Renal cortical epithelial cell (primary cell): ENCODE measurements at places on chromosomes 3 and 15.

- no peak for DNase-seq
Measured at GRCh38 chr3:24601066-24601939, 106.7 kb upstream of the THRB start.

DNA sequence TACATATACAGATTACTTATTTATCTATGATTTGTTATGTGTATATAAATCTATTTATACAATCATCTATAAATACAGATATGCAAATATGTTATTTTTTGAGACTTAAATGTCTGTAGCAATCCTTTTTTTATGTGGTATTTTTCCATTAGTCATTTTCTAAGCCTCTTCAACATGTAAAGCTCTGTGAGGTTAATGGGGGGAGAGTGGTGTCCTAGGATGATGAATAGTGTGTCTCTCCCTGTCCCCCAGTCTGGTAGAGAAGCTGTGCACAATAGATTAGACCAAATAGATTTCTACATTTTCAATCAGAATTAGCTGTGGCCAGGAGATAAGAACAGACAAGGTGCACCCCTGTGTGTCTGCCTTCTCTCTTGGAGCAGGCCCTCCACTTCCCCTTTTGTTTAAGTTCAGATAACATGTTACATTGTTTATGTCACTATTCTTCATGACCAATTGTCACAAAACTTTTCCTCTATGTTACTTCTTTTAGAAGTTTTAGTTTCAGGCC is 453.9 kb downstream of the LPP start:
- no peak for DNase-seq

DNA sequence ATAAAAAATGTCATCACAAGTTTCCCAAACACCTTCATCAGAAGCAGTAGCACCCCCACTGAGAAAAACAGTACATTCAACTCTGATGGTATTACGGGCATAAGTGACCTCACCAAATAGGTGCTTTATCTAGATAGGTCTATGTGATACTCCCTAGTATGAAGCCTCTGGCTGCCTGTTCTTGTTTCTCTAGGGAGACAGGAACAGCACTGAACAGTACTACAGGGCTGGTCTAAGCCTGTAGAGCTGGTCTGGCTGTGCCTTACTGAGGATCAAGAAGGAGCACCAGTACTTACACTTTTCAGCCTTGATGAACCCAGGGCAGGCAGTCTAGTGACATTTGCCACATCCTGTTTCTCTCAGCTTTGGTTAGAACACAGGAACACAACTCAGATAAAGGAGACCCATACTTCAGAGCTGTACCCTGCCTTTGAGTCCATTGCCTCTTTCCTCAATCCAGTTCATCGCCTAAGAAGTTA is 35.9 kb downstream of the OXNAD1 start:
- DNase-seq = no peak

DNA sequence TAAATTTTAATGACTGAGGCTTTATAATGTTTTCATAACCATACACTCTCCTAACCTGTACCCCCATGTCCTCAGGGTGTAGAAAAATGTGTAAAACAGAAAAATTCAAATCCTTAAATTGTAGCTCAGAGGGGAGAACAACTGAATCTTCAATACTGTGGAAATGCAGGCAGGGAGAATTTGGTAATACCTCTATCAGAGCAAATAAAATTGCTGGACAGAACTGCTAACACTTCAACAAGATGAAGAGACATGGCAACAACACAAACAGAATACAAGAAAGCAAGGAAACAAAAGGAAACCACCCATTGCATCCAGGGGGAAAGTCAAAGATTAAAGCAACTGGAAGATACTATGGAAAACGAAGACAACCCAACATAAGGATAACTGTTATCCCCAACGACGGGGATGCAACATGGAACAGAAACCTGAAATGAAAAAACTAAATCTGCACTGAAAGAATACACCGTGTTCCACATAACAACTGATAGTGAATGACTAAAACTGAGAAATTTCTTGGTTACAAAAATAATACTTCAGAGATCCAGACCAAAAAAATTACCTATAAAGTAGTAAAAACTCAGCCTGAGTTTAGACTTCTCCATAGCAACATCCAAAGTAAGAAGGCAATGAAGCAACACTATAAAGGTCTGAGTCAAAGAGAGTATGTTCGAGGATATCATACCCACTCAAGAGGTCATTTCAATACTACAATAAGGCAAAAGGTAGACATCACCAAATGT is 48.5 kb downstream of the HACD2 start:
- DNase-seq = no peak

- DNase-seq = no peak
Measured at GRCh38 chr15:27342991-27343390, 372.0 kb downstream of the GABRG3 start.

- no peak for DNase-seq
Measured at GRCh38 chr15:78923480-78924360, 21.1 kb downstream of the CTSH start.

DNA sequence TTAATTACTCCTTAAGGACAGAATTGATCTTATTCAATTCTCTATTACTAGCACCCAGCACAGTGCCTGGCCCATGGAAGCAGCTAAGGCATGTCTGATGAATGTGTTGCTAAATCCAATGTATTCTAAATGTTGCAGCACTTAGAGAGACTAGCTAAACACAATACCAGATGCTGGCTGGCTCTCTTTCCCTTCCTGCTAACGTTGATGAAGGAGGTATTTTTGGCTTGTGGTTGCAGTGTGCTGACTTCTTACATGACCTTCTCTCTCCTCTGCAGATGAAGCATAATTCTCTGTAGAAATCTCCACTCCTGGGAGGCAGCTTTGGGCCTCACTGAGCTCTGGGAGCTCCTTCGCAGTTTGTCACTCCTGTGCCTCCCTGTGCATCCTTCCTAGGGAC is 183.6 kb downstream of the PEX5L start:
- no peak for DNase-seq

GRCh38 chr3:24220859-24221657 is 273.6 kb downstream of the THRB start:
- peak; percentile 98 for DNase-seq

DNA sequence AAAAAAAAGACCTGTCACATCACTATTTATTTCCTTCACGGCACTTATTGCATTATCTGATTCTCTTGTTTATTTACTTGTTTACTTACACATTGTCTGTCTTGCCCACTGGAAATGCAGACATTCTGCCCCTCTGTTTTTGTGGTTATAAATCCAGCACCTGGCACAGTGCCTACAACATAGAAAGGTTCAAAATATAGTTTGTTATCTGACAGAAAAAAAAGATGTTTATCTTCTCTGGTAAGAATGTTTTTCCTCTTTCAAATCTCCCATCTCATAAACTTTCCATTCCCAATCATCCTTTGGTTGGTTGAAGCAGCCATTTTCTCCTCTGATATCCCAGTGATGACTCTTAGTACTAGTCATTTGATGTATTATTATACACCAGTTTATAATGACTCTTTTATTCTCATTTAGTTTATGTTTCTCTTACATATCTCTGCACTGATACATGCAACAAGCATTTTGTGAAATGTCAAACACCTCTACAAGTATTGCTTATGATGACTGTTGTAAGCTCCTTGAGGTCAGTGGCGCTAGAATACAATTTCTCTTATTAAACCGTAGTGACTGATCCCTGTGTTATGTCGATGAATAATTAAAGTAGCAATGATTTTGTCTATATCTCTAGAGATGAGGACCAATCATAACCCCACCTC is 398.4 kb upstream of the TBL1XR1 start:
- no peak for DNase-seq

DNA sequence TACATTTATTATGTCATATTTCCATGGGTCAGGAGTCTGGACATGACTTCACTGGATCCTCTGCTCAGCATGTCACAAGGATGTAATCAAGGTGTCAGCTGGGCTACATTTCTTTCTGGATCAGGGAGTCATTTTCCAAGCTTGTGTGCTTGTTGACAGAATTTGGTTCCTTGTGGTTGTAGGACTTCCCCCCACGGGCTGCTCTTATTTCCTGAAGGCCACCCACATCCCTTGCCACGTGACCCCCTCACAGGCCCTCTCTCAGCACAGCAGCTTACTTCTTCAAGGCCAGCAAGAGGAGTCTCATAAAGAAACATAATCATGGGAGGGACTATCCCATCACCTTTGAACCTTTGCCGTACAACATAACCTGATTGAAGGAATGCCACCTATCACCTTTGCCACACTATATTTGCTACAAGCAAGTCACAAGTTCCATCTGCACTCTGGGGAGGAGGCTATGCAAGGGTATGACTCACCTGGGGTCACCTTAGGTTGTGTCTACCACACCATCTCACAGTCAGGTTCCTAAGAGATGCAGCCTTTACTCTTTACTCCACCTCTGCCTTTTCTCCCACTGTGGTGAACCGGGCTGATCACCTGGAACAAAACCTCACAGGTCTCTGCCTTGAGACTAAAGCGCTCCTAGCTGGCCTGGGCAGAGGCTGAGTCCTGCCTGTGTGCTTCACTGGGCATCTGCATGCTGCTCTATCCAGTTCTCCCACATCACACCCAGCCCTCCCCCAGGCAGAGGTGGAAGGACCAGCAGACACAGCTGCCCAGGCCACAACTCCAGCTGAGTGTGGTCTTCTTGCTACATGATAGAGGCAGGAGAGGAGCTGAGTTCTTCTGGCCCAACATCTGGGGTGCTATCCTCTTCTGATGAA is 13.5 kb downstream of the RAB6B start:
- DNase-seq = peak; percentile 27

- no peak for DNase-seq
Measured at GRCh38 chr15:67479781-67480505, 41.0 kb upstream of the C15orf61 start.
